Kidney capillary endothelial cell (primary cell): ENCODE measurements at places on chromosomes 2 and 18.

- DNase-seq = no peak
Measured at GRCh38 chr2:169512525-169512924, 3.0 kb downstream of the KLHL41 start.

GRCh38 chr2:173299764-173300163, 54.9 kb upstream of the CDCA7 start:
- no peak for DNase-seq

GRCh38 chr2:143468341-143468888, 339.2 kb downstream of the ARHGAP15 start:
- DNase-seq = no peak

DNA sequence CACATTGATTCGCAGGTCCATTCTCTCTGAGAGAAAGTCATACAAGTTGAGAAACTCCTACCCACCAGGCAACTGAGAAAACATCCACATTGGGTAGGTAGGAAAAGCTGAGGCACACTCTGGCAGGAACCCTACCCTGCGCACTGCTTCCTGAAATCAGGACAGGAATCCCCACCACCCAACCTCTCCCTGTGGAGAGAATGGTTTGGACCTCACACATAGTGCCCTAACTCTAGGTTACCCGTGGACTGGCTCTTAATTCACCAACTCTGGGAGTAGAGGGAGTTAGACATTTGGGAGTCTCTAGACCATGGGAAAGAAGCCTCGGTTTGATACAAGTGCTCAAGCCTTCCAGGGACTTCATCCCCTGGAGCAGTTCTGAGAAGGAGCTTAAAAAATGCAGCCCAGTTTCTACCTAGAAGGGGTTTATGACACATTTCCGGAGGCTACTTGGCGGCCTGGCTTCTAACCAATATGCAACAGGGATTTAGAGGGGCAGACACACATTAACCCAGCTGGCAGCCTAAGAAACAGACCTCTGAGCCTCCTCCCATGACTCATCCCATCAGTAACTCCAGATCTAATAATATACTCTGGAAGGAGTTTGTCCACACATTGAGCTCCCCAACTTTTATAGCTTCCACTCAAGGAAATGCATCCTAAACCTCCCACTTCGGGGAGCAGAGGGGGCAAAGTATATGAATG, 136.7 kb downstream of the EML6 start:
- no peak for DNase-seq

DNA sequence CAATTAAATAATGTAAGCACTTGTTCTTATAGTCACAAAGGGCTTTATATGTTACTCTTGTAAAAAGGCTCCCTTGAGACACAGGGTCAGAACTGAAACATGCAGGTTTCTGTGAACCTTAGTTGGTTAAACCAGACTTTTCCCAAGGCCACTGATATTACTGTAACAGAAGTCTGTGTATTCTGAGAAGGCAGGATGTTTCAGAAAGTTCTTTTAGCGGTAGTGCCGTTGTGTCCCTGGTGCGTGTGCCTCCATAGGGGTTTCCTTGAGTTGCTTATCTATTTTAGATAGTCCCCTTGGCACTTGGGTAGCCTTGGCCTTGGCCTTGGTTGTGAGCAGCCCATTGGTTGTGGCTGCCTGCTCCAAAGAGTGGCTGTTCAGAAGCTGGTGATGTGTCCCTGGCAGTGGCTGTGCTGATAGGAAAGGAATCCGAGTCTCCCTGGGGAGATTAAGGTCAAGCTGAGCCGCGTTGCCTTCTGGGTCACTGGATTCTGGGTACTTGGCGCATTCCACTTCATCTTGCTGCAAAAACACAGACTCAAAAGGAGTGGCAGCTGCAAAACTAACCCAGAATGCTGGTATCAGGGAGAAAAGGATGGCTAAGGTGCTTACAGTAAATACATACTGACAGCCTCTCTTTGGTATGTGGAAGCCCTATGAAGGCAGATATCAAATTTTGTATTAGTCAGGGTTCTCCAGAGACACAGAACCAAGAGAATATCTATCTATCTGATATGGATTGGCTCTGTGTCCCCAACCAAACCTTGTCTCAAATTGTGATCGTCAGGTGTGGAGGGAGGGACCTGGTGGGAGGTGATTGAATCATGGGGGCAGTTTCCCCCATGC, 69.7 kb downstream of the FHOD3 start:
- DNase-seq = no peak

GRCh38 chr2:113976277-113976928, 86.5 kb downstream of the ACTR3 start:
- DNase-seq = no peak

- DNase-seq = no peak
Measured at GRCh38 chr2:72211350-72211749, 63.7 kb upstream of the CYP26B1 start.

GRCh38 chr2:85390941-85391669, 19.1 kb downstream of the CAPG start:
- DNase-seq = peak; percentile 24

DNA sequence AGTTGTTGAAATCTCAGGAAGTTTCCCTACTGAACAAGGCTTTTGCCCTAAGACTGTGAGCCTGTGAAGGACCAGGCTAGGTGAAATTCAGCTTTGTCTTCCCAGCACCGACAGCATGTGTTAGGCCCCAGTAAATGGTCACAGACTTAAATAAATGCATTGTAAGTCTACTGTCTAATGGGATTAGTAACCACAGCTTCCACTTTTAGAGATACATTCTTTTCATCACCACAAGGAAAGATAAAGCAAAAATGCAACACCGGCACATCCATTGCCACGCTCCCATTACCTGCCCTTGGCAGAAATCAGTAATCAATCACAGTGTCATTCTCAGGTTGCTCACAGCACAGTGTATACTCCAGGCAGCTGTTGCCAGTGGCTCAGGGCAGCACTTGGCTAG, 59.3 kb downstream of the CRACDL start:
- no peak for DNase-seq

GRCh38 chr2:159840616-159841015, 42.6 kb upstream of the CD302 start:
- no peak for DNase-seq

DNA sequence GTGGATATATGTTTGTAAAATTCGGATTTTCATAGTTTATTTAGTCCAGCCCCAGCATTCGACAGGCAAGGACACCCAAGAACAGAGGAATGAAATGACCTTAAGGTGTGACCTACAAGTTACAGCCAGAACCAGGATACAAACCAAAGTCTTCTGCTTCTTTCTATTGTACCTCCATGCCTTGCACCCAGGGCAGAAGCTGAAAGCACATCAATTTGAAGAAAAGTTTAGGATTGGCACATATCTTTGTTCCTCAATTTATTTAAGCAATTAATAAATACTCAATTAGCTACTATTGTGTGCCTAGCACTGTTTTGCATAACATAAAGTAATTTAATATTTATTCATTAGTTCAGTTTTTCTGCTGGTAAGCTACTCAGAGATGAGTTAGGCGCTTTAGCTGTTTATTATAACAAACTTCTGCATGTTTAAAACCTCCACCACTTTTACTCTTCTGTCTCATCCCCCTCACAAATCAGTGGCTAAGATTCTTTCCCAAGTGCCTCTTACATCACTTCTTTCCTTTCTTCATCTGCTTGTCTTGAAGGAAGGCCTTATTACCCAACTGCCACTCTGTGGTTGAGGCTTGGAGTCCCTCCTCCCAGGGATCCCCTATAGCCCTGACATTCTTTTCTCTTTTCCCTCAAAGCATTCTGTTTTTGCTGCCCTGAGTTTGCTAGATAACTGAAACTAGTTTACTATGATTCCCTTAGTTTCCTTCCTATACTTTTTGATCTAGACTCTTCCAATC, 37.1 kb upstream of the DARS1 start:
- DNase-seq = no peak

DNA sequence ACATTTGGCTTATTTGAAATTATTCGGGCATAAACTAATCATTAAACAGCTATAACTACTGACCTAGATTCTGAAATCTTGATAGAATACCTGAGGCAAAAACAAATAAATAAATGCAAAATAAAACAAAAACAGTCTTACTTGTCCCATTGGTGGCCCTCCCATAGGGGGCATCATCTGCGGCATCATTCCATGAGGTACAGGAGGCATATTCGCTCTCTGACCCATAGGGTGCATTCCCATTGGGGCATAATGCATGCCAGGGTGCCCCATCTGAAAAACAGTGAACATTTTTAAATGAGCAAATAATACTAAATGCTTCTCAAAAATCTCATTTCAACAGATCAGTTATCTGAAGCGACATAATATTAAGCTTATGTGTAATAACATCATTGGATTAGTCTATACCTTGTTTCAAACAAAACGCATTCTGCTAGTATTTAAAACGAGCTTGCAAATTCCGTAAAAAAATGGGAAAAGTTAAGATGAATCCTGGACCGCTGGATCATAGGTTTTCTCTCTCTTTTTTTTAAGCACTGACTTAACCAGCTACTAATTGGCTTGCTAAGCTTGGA, 1.3 kb downstream of the PRPF40A start:
- peak; percentile 53 for DNase-seq

GRCh38 chr2:126677176-126677538, 21.2 kb downstream of the GYPC start:
- no peak for DNase-seq

DNA sequence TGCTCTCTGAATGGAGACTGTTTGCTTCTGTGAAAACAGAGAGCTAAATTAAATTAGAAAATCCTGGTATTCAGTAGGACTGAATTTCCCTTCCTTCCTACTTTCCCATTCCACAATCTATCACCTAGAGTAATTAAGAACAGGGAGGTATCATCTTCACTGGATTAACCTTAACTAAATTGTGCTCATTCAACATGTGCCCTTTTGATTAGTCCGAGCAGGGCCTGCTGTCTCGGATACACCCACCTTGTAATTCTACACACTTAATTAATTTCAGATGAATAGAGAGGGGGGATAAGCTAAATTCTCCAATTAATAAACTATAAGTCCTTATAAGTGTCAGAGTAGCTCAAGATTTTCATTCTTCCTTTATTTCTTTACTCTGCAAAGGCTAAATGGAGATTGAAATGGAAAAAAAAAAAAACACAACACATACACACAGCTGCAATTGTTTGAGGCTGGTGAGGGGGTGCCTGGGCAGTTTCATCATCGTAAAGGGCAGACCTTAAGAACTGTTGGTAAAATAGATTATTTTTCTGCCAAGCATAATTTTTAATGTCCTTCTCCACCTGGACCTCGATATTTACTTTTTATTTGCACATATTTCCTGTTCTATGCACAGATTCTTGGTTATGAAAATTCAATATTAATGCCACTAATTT, 157.1 kb upstream of the SIX2 start:
- no peak for DNase-seq
